ENCODE measurements at places on chromosomes 5 and 9. TPM values are rescaled to one million over a fixed set of nuclear protein-coding genes. Genes with fewer than 3 reads are reported as not detected.

Gene ABLIM3
- total RNA-seq = 19.6 TPM

Gene CACNA1B
- 0.02 TPM for total RNA-seq

Gene FOXD1
- total RNA-seq = 12.8 TPM

Gene LHX6
- 2.4 TPM for total RNA-seq
